ENCODE measurements at places on chromosomes 4 and X. TPM values are rescaled to one million over a fixed set of nuclear protein-coding genes. Genes with fewer than 3 reads are reported as not detected.

DNA sequence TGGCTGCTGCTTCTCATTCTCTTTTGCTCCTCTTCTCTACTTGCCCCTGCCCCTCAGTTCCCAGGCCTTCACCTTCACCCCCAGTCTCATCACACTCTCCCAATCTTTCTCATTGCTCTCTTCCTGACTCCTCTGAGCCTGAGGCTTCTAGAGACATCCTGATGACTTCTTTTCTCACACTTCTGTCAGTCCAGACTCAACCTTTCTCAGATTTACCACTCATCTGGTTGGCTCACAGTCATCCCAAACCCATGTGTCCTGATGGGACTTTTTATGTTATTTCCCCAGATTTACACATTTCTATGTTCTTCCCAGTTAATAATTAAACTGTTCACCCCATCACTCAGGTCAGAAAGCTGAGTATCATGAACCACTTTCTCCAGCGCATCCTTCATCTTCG lies 68.0 kb downstream of the TMA16 start:
- H3K4me1 ChIP-seq = no peaks in the 10 kb centered on the region
- no peak overlapping the region for H3K4me3 ChIP-seq
- no peaks in the 10 kb centered on the region for H3K27me3 ChIP-seq
- H3K27ac ChIP-seq = no peak overlapping the region
- no peaks in the 10 kb centered on the region for H3K36me3 ChIP-seq

The CUL4B gene
- total RNA-seq = 24.8 TPM

The SERTM2 gene
- total RNA-seq = 0.18 TPM

The HSFX1 gene
- total RNA-seq = 3.8 TPM

- H3K27me3 ChIP-seq = no peaks in the 10 kb centered on the region
- no peaks in the 10 kb centered on the region for H3K36me3 ChIP-seq
- H3K4me3 ChIP-seq = no peak overlapping the region
Observed at GRCh38 chr4:89324671-89325070, 17.1 kb upstream of the GPRIN3 start.

DNA sequence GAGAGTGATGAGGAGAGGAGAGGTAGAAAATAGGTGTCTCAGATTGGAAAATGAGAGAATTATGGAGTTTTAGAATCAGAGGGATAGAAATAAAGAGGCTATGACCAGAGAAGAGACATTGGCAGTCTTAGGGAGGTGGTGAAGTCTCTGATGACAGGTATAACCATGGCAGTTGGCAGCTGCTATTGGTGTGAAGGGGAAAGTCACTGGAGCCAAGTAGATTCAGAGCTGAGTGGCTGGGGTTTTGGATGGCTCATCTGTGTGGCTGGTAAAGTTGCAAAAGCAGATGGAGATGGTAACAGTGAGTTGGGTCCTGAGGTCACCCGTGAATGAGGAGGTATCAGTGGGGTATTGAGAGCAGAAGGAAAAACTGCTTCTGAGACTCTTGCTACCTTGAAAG lies 46.5 kb downstream of the ANAPC4 start:
- peaks cover 12% of the 10 kb centered on the region for H3K36me3 ChIP-seq
- no peaks in the 10 kb centered on the region for H3K4me1 ChIP-seq
- no peak for DNase-seq
- H3K4me3 ChIP-seq = no peak overlapping the region
- no peaks in the 10 kb centered on the region for H3K27me3 ChIP-seq

The LDB2 gene
- total RNA-seq = 3.9 TPM

DNA sequence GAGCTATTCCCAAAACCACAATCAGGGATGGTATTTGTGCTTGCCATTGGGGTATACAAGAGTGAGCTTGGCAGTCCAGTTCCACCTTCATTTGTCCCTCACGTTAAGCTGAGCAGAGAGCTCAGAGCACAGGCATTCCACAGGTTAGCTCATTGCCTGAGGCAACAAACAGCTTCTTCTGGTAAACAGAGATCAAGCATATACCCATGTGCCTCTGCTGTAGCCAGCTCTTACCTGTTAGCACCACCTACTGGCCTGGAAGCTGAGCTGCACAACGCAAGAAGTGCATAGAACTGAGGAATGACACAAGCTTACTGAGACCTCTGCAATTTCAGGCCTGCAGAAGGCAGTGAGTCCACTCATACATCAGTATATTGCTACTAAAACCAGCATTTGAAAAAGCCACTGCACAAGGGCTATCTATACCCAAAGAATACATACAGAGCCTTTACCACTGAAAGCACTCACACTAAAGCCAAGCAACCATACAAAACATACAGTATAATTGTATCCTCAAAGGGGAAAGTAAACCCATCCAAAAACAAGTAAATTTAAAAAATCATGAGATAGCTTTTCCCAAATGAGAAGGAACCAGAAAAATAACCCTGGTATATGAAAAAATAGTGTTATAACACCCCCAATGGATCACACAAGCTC lies 258.3 kb upstream of the GABRA2 start:
- H3K4me1 ChIP-seq = no peaks in the 10 kb centered on the region
- H3K4me3 ChIP-seq = no peak overlapping the region
- H3K27ac ChIP-seq = no peak overlapping the region
- H3K27me3 ChIP-seq = no peaks in the 10 kb centered on the region
- no peak for DNase-seq
- H3K36me3 ChIP-seq = no peaks in the 10 kb centered on the region

DNA sequence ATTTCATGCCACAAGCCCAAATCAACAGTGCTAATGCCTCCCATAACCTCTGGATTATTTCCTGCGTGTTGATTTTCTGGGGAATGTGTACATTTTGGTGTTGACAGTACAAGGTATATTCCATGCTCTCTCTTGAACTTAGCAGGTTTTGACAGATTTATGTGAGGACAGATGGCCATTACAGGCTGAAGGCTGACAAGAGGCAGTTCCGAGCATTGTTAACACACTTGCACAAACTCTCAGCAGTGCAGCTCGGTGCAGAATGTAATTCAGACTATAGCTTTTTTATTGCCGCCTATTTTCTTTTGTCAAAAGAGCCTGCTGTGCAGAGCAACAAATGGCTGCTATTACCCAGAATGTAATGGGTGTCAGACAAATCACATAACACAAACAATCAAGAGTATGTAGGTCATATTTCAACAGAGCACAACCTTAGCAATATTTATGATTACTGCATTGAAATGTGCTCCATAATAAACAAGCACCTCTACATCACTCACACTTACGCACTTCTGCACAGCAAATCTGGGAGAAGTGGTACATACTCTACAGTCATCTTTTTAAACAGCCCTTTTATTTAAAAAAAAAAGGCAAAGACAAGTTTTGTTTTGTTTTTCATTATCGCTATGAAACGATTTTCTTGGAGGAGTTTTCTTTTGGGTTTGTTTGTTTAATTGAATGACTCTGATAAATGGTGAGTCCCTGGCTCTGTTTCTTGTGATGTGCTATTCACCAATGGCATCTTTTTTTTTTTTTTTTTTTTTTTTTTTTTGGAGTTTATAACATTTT lies 71.6 kb downstream of the PPARGC1A start:
- no peak for DNase-seq
- H3K27ac ChIP-seq = no peak overlapping the region
- H3K4me3 ChIP-seq = no peak overlapping the region
